ENCODE measurements at places on chromosomes 7 and 10. TPM values are rescaled to one million over a fixed set of nuclear protein-coding genes. Genes with fewer than 3 reads are reported as not detected.

DNA sequence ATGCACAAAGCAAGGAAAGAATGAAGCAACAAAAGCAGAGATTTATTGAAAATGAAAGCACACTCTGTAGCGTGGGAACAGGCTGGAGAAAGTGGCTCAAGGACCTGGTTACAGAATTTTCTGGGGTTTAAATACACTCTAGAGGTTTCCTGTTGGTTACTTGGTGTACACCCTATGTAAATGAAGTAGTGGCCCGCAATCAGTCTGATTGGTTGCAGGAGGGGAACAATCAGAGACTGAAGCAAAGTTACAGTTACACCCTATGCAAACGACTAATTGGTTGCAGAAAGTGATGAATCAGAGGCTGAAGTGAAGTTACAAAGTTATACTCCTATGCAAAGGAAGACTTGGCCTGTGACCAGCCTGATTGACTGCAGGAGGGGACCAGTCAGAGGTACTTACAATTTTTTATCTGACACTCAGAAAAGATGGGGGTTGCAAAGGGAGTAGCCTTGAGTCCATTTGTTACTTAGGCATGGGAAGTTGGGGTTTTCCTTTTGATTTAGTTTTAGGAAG, 3.6 kb upstream of the MTPN start:
- no peak for DNase-seq

DNA sequence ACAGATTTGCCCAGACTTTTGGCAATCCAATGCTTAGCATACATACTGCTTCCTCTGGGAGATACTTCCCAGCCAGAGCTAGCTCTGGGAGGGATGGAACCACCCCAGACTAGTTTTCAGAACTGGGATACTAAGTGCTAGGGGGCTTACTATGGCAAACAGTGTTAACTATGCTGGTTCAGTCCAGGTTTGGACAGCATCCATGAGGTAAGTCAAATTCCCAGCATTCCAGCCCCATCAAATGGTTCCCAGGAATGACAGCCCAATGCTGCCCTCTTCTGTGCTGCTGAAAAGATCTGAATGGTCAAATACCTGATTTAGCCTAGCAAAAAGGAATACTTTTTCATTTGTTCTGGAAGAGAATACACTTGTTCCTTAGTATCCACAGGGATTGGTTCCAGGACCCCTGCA, 141.7 kb upstream of the CCDC6 start:
- no peak for DNase-seq

GRCh38 chr10:118754556-118755423, at the start of gene CACUL1:
CACUL1 (minus strand) TSS chr10:118754970; CDS start chr10:118754762, 208 bp downstream.
- DNase-seq, result peak; percentile 100

GRCh38 chr7:90957883-90958282, 306.4 kb upstream of the FZD1 start:
- DNase-seq, result no peak

DNA sequence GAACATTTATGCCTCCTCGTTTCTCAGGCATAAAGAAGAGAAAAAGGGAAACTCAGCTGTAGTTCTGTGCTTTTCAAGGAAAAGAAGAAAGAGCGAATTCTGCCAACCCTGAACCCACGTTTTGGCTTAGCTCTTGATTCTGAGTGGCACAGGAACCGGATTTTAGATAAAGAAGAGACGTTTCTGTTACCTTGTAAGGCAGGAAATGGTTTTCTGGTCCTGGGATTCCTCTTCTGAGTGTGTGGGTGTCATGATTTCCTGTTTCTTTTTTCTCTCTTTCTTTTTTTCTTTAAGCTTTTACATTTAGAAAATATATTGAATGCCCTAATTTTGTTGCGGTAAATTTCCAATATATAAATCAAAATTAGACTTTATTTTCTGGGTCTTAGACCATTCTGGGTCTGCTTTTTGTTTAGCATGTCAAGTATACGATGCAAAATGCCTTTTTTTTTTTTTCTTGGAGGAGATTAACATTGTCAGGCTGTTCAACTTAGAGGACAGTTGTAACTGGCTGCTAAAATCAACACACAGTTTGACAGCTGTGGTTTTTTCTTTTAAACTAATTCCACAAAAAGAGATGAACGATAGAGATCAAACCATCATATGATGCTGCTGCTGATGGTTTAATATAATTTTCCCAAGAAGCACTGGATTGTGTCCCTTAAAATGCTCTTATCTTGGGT, 190.8 kb downstream of the GATA3 start:
- DNase-seq, result no peak

- no peak for DNase-seq
Observed at GRCh38 chr10:130767116-130767730, 544.3 kb downstream of the TCERG1L start.

GRCh38 chr7:32588657-32589056, 93.4 kb downstream of the AVL9 start:
- no peak for DNase-seq

- DNase-seq, result no peak
Observed at GRCh38 chr7:2938514-2939192, 94.5 kb upstream of the GNA12 start.

DNA sequence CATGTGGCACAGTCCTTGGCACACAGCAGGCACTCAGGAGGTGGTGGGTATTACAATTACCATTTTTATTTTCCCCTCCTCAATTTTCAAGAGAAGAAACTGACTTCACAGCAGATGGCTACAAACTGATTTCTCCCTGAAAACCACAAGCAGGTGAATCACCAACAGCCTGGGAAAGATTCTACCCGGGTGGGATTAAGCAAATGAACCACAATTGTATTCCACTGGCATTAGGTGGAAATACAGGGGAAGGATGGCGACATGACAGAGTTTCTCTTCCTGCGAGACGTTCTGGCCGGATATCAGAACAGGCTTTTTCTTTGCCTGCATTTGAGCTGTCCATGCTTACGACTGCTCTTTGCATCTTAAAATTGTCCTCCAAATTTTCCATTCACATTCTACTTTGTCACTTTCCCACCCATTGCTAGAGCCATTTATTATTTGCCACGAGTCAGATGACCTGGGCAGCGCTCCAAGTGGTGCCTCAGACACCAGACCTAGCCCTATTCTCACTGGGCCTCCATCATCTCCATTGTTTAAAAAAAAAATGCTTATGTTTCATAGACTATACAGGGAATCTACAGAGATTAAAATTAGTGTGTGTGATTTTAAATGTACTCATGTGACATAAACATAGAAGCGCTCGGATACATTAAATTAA, 4.6 kb downstream of the DENND11 start:
- DNase-seq, result no peak

GRCh38 chr7:106858618-106859532, 6.2 kb upstream of the PIK3CG start:
- no peak for DNase-seq

DNA sequence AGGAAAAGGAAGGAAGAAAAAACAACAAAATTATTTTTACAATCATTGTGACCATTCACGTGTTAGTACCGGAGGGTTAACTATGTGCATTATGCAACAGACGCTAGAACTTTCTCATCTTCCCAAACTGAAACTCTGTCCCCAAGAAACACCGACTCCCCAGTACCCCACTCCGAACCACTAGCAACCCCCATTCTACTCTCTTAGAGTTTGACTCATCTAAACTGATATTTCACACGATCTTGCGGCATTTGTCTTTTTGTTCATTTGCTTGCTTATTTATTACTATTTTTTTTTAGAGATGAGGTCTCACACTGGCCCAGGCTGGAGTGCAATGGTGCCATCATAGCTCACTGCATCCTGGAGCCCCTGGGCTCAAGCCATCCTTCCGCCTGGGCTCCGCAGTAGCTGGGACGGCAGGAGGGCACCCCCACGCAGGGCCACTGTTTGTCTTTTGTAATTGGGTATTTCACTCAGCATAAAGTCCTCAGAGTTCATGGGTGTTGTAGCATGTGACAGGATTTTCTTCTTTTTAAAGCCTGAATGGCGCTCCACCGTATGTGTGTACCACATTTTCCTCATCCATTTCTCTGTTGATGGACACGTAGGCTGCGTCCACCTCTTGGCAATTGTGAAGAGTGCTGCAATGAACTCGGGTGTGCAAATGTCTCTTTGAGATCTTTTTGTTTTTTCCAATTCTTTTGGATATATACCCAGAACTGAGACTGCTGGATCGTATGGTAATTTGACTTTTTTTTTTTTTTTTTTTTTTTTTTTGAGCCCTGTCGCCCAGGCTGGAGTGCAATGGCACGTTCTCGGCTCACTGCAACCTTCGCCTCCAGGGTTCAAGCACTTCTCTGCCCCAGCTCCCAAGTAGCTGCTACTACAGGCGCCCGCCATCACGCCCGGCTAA, 9.5 kb downstream of the MNX1 start:
- DNase-seq, result no peak

TAS2R3 gene
- not detected for polyA plus RNA-seq

MOGAT3 gene
- polyA plus RNA-seq, result 3.3 TPM

WDR86 gene
- polyA plus RNA-seq, result 0.35 TPM

Measured in liver (tissue), 10 donors.